ENCODE measurements at places on chromosomes 2 and 18. TPM values are rescaled to one million over a fixed set of nuclear protein-coding genes. Genes with fewer than 3 reads are reported as not detected.

DNA sequence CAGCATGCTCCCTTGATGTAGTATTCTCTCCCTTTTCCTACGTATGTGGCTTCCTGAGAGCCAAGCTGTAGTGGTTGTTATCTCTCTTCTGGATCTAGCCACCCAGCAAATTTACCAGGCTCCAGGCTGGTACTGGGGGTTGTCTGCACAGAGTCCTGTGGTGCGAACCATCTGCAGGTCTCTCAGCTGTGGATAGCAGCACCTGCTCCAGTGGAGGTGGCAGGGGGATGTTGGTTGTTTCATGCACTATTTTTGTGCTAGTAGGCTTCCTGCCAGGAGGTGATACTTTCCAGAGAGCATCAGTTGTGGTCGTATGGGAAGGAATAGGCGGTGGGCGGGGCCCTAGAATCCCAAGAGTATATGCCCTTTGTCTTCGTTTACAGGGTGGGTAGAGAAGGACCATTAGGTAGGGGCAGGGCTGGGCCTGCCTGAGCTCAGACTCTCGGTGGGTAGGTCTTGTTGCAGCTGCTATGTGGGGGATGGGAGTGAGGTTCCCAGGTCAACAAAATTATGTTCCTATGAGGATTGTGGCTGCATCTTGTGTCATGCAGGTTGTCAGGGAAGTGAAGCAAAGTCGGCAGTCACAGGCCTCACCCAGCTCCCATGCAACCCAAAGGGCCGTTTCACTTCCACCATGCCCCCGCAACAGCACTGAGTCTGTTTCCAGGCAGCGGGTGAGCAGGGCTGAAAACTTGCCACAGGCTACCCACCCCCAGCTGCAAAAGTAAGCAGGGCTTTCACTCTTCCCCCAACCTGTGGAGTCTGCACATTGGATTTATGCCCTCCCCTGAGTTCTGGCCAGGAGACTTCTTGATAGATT lies 1139.5 kb downstream of the BCL11A start:
- DNase-seq = no peak

- no peak for DNase-seq
Observed at GRCh38 chr2:15169326-15170069, 391.6 kb downstream of the NBAS start.

DNA sequence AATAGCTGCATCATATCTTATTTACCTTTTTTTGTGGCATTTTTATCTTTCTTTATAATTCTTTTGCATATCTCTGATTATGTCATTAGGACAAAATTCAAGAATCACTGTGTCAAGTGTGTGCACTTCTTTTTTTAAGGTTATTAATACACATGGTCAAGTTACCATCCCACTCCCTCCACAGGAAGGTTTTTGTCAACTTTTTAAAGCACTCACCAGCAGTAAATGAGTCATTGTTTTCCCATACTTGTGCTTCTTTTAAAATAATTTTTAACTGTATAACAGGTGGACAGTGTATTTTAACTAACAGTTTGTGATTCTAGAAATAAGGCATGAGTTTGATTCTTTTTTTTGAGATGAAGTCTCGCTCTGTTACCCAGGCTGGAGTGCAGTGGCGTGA lies 45.7 kb upstream of the FAM171B start:
- no peak for DNase-seq

- no peak for DNase-seq
Observed at GRCh38 chr2:66212749-66213148, 222.2 kb upstream of the MEIS1 start.

- DNase-seq = no peak
Observed at GRCh38 chr2:1626271-1626681, 118.0 kb downstream of the PXDN start.

GRCh38 chr2:201275069-201275468 lies 14.7 kb downstream of the CASP8 start:
- DNase-seq = peak; percentile 42

The TDRD15 gene
- not detected for polyA plus RNA-seq

The ETAA1 gene
- polyA plus RNA-seq = 10.2 TPM

The IL36RN gene
- polyA plus RNA-seq = not detected

The IHH gene
- not detected for polyA plus RNA-seq

The AFF3 gene
- polyA plus RNA-seq = 3.9 TPM

Data from hindlimb muscle (tissue), 1 donor.